ENCODE measurements at places on chromosomes 4 and X. TPM values are rescaled to one million over a fixed set of nuclear protein-coding genes. Genes with fewer than 3 reads are reported as not detected.

- H3K36me3 ChIP-seq: no peaks in the 10 kb centered on the region
- no peak overlapping the region for H3K27ac ChIP-seq
- no peak for DNase-seq
- H3K27me3 ChIP-seq: no peaks in the 10 kb centered on the region
- no peaks in the 10 kb centered on the region for H3K4me1 ChIP-seq
These were observed 106.8 kb upstream of the MAMLD1 start for GRCh38 chrX:150256297-150256650.

DNA sequence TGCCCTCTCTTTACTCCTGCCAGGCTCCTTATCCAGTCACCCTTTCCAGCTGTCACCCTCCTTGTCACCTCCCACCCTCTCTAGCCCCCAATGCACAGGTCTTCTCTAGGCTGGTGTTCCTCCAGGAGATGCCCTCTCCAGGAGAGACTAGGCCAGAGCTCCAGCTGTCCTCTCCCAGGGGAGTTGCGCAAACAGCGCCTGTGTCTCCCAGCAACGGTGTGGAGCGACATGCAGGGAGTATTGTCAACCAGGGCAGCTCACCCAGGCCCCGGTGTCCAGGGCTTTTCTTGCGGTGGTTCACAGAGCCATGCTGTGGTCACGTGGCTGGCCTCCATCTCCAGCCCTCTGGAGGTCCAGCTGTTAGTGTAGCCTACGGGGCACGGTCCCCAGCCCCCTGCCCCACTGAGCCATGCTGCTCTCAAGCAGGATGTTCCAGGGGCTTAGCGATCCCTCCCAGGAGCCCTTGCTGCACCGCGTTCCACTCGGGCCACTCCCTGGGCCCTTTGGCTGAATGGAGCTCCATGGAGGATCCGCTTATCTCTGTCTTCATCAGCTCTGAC lies 34.8 kb downstream of the CCNQ start:
- no peak overlapping the region for H3K4me3 ChIP-seq
- no peaks in the 10 kb centered on the region for H3K36me3 ChIP-seq
- no peaks in the 10 kb centered on the region for H3K27me3 ChIP-seq
- no peak overlapping the region for H3K27ac ChIP-seq

GRCh38 chr4:37762991-37763368 lies 63.5 kb upstream of the PGM2 start:
- H3K4me1 ChIP-seq: no peaks in the 10 kb centered on the region
- no peak for DNase-seq
- H3K27ac ChIP-seq: no peak overlapping the region
- H3K27me3 ChIP-seq: no peaks in the 10 kb centered on the region
- H3K36me3 ChIP-seq: no peaks in the 10 kb centered on the region

Gene DCLK2
- total RNA-seq: 0.58 TPM

Gene MAGEB1
- total RNA-seq: not detected

GRCh38 chr4:17469931-17470674 lies 41.8 kb downstream of the QDPR start:
- H3K4me1 ChIP-seq: no peaks in the 10 kb centered on the region
- no peak for DNase-seq
- H3K36me3 ChIP-seq: no peaks in the 10 kb centered on the region
- no peak overlapping the region for H3K27ac ChIP-seq
- H3K4me3 ChIP-seq: no peak overlapping the region

DNA sequence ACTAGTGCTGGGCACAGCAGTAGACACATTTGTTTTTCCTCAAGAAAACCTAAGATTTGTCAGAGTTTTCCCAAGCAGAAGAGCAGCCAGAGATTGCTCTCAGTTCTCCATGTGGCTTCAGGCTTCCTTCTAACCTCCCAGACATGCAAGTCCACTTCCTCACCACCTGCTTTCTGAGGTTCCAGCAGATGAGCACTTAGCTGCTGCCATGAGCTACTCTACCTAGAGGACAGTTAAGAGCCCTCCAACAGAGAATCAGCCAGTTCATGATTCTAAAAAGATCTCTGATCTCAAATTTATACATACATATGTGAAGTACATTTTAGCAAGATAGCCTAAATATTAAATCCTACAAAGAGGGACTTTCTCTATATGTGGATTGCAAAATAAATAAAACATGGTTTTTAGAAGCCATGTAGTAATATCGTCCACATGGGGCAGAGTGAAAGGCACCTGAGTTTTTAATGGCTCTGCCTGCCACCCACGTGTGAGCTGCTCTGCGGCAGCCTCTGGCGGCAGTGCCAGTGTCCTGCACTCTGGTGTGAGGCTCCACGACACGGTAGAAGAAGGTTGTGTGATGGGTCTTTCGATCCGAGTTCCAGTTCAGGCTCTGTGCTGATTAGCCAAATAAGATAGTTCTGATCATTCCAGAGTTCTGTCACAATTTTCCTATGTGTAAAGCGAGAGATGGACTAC lies 10.3 kb downstream of the CYP4V2 start:
- no peaks in the 10 kb centered on the region for H3K27me3 ChIP-seq
- no peak overlapping the region for H3K27ac ChIP-seq
- DNase-seq: no peak
- H3K4me1 ChIP-seq: no peaks in the 10 kb centered on the region
- H3K36me3 ChIP-seq: no peaks in the 10 kb centered on the region

DNA sequence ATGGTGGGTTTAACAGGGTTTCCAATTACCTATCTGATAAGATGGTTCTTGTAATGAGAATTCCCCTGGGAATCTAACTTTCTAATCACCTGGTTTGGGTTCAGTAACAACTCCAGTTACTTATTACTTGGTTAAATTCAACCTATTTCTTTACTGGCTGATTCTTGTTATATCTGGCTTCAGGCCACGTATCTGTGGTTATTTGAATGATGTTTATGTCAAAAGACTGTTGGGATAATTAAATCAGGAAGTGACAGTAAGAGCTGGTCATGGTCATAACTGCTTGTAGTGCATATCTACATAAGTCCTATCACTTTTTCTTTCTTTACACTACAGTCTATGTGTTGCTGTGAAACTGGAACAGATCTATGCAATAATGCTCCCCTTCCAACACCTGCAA lies 108.1 kb downstream of the MID1 start:
- H3K27ac ChIP-seq: no peak overlapping the region
- H3K27me3 ChIP-seq: no peaks in the 10 kb centered on the region
- no peak overlapping the region for H3K4me3 ChIP-seq
- no peaks in the 10 kb centered on the region for H3K4me1 ChIP-seq
- no peak for DNase-seq

- H3K27me3 ChIP-seq: no peaks in the 10 kb centered on the region
- H3K4me1 ChIP-seq: peaks cover 3% of the 10 kb centered on the region
- no peak overlapping the region for H3K27ac ChIP-seq
- DNase-seq: no peak
- no peaks in the 10 kb centered on the region for H3K36me3 ChIP-seq
These were observed 65.4 kb upstream of the TRPC3 start for GRCh38 chr4:122017296-122017695.

- no peaks in the 10 kb centered on the region for H3K36me3 ChIP-seq
- peaks cover 36% of the 10 kb centered on the region for H3K27me3 ChIP-seq
- H3K4me1 ChIP-seq: peaks cover 13% of the 10 kb centered on the region
- H3K4me3 ChIP-seq: peak overlapping the region; percentile 52
These were observed 39.0 kb downstream of the CPLX1 start for GRCh38 chr4:786861-787300.

- no peak for DNase-seq
- H3K4me1 ChIP-seq: peaks cover 44% of the 10 kb centered on the region
- H3K36me3 ChIP-seq: no peaks in the 10 kb centered on the region
- no peak overlapping the region for H3K4me3 ChIP-seq
These were observed 21.7 kb downstream of the STAG2 start for GRCh38 chrX:123983240-123983639.
